ENCODE measurements at places on chromosomes 4 and X. TPM values are rescaled to one million over a fixed set of nuclear protein-coding genes. Genes with fewer than 3 reads are reported as not detected.

Gene FAM47B
- total RNA-seq: not detected

Gene SOX3
- not detected for total RNA-seq

Gene AFM
- not detected for total RNA-seq

Gene DGAT2L6
- not detected for total RNA-seq

Gene FGFBP2
- 2.3 TPM for total RNA-seq

Gene LPAR4
- total RNA-seq: 0.41 TPM

Gene ARAP2
- total RNA-seq: 11.7 TPM

Gene AIFM1
- total RNA-seq: 38.7 TPM

Gene AMER1
- total RNA-seq: 5.2 TPM

Gene IKBKG
- 20.7 TPM for total RNA-seq

Gene BMP3
- total RNA-seq: not detected

Gene DMP1
- not detected for total RNA-seq

Gene MTTP
- not detected for total RNA-seq

Gene TNMD
- not detected for total RNA-seq

Gene UNC5C
- 0.58 TPM for total RNA-seq

Gene SLC9B1
- total RNA-seq: 1.5 TPM

Gene TCEAL8
- total RNA-seq: 45.7 TPM

Gene DUSP9
- 7.6 TPM for total RNA-seq

Gene SUPT20HL2
- total RNA-seq: not detected

Gene PDE5A
- total RNA-seq: 0.93 TPM

Gene PCDH18
- 1.6 TPM for total RNA-seq

Gene MSANTD1
- total RNA-seq: 0.80 TPM

Gene RASSF6
- not detected for total RNA-seq

Gene NFXL1
- total RNA-seq: 13.7 TPM

Gene PNMA5
- total RNA-seq: not detected

Gene CFAP99
- not detected for total RNA-seq

Gene IL1RAPL2
- total RNA-seq: not detected
